RWPE2 (cell line): ENCODE measurements at places on chromosomes 1 and 21.

DNA sequence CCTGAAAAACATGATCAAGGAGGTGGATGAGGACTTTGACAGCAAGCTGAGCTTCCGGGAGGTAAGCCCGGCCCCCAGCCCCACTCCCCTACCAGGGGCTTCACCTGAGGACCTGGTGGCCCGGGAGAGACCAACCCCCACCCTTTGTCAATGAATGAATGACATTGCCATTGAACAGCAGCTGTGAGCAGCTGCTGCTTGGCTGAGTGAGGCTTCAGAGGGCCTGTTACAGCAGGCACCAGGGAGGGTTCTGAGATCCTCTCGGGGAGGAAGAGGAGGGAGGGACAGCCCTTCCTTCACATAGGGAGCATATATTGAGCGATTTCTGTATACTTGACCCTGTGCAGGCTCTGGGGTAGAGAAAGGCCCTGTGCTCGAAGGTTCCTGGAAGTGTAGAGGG is 12.3 kb upstream of the CTRC start:
- no peak for DNase-seq

DNA sequence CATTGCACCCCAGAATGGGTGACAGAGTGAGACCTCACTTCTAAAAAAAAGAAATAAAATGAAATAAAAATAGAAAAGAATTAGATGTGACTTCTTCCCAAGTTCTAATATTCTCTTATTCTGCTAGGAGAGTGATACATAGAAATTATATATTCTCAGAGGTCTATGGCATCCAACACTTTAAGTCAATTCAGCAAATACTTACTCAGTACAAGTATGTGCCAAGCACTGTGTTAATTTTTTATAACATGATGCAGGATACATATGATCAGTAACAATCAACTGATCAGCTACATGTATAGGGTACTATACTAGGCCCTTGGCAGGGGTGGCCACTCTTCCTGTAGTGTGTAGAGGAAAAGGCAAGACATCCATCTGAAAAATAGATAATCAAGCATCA is 13.0 kb upstream of the JAK1 start:
- no peak for DNase-seq

GRCh38 chr1:177969825-177970371 is at the start of gene SEC16B:
Gene SEC16B (minus strand): TSS chr1:177970058. CDS start chr1:177967981, 2,077 bp downstream.
- DNase-seq = no peak

- no peak for DNase-seq
These were observed 38.0 kb downstream of the FOXO6 start for GRCh38 chr1:41399145-41399795.

DNA sequence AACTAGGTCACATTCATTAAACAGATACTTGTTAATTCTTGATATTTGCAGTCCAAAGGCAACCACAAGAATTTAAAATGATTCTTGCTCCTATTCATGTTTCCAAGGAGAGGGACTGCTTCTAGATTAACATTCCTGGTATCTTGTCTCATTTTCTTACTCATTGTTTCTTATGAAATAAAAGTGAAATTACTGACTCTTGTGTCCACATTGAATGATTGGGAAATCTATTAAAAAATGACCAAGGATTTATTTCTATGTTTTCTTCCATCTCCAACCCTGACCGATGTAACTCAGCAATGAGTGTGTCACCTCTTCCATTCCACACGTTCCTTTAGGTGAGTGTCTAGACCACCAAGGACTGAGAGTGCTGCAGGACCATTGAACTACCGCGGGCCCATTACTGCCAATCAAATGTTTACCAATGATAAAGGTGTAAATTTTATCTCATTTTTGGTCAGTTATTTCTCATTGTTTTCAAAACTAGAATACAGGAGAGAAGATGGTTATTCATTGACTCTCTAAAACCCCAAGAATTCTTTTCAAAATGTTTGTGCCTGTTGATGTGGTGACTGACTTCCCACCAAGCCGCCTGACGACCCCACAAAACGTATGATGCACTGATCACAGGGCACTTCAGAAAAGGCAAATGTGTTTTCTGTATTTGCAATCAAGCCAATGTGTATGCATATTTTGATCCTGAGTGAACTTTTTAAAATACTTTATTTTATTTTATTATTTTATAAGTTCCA is 414.6 kb upstream of the PTBP2 start:
- no peak for DNase-seq

DNA sequence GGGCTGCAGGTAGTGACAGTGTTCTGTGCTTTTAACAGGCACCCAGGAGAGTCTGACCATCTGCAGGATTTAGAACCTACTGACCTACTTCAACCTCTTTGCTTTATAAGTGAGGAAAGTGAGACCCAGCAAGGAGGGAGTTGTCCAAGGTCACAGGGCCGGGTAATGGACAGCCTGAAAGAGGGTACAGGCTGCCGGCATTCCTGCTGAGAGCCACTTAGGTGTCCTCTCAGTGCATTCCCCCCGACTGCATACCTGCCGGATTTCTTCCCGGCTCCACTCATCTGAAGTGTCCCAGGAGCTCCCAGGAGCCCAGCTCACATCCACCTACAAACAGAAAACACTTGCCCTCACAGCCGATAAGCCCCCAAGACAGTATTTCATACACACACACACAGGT is 13.9 kb downstream of the PHLDA3 start:
- DNase-seq = no peak

- DNase-seq = no peak
These were observed 1.7 kb downstream of the EPHA2 start for GRCh38 chr1:16153999-16154673.

DNA sequence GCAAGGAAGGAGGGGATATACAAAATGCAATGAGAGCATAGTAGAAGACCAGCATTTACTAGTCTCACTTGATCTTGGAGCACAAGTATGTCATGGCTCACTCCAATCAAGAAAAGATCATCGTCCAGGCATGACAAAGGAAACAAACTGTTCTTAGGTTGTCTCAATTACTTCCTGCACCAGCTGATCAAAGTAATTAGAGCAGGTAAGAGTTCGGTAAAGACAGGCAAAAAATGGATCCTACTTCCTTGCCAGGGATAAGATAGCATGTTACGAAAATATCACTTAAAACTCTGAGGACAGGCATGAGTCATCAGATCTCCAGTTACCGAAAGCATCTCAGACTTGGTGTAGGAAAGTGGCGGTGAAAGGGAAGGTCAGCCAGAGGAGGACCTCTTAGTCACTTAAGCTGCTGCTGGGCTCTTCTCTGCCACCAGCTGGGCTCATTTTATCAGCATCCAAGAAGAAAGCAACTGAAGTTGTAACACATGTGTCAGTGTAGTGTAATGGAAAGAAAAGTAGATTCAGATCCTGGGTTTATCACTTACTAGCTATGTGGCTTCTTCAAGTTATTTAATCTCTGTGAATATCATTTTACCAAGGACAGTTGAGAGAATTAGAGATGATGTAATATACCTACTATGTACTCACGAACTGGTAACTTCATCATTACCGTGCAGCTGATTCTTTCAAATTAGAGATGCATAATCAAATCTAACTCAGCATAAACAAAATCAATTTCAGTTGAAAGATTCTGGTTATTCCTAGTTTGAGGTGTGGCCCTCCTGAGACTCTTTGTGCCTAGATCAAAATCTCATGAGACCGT is 46.8 kb downstream of the XCL1 start:
- no peak for DNase-seq

GRCh38 chr1:21874328-21874727 is 62.3 kb downstream of the LDLRAD2 start:
- no peak for DNase-seq

- no peak for DNase-seq
These were observed 37.3 kb upstream of the KHDRBS1 start for GRCh38 chr1:31976401-31976800.

DNA sequence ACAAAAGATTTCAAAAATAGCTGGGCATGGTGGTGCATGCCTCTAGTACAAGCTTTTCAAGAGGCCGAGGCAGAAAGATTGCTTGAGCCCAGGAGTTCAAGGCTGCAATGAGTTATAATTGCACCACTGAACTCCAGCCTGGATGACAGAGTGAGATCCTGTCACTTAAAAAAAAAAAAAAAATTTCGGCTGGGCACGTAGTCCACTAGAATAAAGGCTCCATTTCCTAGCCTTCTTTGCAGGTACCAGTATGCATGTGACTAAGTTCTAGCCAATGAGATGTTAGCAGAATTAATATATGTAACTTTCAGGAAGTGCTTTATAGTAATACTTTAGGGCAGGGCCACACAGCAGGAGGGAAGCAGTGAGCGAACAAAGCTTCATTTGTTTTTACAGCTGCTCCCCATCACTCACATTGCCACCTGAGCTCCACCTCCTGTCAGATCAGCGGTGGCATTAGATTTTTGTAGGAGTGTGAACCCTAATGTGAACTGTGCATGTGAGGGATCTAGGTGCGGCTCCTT is 28.8 kb upstream of the SYDE2 start:
- DNase-seq = no peak

- DNase-seq = no peak
These were observed 579 bp upstream of the TENT5C start for GRCh38 chr1:117605164-117605773.

DNA sequence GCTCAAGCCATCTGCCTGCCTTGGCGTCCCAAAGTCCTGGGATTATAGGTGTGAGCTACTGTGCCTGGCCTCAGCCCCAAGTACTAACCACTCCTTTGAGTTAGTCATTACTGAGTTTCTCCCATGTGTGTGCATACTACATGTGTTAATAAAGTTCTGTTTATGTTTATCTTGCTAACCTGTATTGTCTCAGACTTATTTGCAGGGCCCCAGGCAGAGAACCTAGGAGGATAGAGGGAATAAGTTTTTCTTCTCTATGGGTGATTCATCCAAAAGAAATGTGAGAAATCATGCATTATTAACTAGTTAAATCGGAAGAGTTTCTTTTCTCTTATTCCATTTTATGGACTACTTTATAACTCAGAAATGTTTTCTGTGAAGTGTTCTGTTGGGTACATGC is 203.9 kb upstream of the CACYBP start:
- no peak for DNase-seq

DNA sequence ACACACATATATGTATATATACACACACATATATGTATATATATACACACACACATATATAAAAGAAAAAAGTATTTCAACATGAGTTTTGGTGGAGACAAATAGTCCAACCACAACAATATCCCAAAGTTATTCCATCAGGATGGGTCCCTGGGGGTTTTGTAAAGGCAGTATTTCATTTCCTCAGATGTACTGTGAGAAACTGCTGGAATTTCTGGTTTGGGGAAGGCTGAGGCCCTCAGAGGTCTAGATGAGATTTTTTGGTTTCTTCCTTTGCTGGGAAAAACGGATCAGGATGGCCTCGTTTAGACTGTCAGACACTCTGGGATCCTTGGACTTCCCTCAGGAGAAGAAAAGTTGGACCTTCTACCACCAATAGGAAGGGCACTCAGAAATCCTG is 36.5 kb upstream of the TENT5B start:
- DNase-seq = no peak

DNA sequence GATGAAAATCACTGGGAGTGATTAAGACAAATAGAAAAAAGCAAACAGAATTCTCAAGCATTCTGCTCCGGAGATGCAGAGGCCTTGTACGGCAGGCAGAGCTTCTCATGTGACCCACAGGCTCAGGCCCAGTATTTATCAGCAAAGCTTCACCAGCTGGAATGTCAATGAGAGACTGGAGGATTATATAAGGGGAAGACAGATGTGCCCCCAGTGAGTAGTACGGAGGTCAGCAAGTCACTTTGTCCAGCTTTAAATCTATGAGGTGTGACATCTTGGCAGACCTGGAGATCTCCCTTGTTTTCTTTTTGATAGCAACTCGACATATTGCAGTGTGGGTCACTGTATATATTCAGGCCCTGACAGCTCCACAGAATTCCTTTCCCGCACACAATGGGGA is 106.8 kb downstream of the HHIPL2 start:
- no peak for DNase-seq

GRCh38 chr21:45515241-45516061 is 26.8 kb downstream of the SLC19A1 start:
- DNase-seq = peak; percentile 47

GRCh38 chr1:2951856-2952255 is 69.4 kb upstream of the ACTRT2 start:
- DNase-seq = peak; percentile 37

- no peak for DNase-seq
These were observed 261.5 kb upstream of the VAMP3 start for GRCh38 chr1:7509598-7509997.

GRCh38 chr1:18820791-18821641 is 38.4 kb downstream of the TAS1R2 start:
- DNase-seq = peak; percentile 16

DNA sequence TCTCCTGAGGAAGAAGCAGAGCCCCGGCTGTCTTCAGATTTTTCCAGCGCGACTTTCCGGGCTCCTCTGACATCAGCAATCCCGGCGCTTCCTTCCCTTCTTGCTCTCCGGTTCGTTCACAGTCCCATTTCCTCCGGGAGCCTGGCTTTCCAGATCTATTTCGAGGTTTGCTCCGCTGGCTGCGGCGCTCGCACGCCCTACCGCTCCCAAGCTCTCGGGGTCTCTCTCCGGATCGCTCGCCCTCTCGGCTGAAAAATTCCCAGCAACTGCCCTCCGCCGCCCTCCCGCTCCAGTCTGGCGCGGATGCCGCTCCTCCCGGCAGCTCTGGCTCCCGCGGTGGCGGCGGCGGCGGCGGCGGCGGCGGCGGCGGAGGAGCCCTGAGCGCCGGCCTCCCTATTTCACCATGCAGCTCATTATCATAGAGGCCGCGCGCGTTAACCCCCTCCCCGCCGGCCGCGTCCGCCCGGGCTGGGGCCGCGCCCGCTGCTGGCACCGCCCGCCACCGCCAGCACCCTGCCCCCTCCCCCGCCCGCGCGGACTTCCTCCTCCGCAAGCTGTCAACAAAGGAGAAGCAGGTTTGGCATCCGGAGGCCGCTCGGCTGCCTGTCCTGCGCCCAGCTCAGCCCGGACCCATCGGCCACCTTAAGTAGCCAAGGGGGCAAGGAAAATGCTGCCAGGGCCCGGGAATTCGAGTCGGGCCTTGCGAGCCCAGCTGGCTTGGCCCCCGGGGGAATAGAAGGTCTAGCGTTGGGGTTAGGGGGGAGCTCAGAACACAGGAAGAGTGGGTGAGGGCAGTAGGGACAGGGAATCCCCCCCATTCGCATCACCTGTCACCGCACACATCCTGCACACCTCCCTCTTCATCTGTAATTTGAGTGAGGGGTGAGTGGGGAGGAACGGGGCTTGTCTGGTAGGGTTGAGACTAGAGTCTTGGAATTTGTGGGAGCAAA is at the start of gene PLXNA2:
Gene PLXNA2 (minus strand): TSS at position 418 of the 950 bp plus-strand sequence. CDS start 26,462 bp downstream, outside the sequence.
- peak; percentile 70 for DNase-seq

DNA sequence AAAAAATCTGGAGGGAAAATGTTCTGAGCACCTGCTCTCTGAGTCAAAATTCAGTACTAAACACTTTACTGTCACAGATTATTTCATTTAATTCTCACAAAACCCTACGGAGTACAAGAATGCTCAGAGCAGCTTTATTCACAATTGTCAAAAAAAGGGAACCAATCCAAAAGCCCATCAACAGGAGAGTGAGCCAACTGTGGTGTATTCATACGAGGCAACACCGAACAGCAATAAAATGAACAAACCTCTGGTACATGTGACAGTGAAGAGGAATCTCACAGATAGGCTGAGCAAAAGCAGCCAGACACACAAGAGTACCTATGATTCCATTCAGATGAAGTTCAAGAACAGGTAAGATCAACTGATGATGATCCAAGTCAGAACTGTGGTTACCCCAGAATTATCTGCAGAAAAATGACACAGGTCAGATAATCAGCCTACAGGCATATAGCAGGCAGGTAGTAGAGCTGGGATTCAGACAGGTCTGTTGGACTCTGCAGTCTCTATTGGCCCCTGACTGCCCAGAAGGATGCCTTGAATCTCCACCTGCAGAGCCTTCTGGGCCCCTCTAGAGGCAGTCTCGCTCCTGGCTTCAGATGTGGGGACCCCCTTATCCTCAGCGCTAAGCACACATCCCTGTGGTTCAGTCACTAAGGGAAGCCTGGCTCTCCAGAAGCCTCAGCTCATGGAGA is 19.2 kb downstream of the SLC9A1 start:
- DNase-seq = no peak
